ENCODE measurements at places on chromosomes 11 and 22.

- DNase-seq: peak; percentile 13
These were observed 10.1 kb downstream of the COA4 start for GRCh38 chr11:73866586-73866996.

DNA sequence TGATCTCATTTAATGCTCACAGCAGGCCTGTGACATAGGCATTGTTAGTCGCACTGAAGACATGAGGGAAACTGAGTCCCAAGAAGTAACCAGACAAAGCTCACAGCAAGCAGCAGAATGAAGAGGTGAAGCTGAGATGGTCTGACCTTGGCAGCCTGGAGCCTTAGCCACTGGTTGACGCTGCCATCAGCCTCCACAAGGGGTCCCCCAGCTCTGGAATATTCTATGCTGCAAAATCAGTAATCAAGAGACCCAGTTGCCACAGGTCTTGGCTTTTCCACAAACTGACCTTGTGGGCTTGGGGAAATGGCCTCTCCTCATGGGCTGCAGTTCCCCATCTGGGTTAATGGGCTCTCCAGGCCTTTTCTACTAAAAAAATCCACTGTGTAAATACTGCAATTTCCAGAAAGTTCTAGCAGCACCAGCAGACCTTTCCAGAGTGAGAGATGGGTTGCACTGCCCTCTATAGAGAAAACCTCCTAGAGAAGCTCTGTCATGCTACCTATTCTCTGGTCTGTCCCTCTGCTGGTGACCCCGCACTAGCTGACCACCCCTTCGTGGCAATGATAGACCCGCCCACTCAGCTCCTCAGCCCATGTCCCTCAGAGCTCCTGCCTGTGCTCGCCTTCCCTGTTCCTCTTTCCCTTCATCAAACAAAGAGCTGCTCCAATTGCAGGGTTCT lies 22.6 kb upstream of the ISX start:
- no peak for DNase-seq

DNA sequence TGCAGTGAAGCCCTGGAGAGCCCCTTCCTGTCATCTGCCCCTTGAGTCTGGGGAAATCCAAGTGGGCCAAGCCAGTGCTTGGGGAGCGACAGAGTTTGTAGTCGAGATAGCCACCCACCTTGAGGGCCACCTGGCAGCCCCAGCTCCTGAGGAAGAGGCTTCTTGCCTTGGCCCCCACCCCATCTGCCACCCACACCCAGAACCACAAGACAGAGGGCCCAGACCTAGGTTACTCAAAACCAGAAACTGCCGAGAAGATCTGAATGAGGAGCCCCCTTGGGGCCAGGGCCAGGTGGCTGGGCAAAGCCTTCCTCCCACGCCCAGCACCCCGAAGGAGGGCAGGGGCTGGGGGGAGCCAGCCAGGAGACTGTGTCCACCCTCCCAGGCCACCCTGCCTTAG lies 18.8 kb upstream of the PRR5 start:
- no peak for DNase-seq

GRCh38 chr11:5232176-5232575 lies 2.1 kb downstream of the HBD start:
- DNase-seq: no peak

GRCh38 chr11:108122166-108122628 lies 830 bp downstream of the ACAT1 start:
- no peak for DNase-seq

DNA sequence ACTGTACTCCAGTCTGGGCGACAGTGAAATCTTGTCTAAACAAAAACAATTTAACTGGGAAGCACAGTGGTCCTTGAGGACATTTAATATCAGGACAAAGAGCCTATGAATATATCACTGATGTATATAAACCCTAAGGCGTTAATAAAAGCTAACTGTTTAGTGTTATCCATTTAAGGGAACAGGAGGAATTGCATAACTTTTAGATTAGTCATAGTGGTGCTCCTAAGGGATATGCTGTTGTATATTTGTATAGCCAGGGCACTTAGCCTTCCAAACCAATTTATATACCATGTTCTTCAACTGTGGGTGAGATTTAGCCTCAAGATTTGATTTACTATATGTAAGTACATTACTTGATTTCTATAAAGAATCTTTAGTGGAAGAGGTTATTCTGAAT lies 3.0 kb upstream of the CHEK1 start:
- DNase-seq: peak; percentile 67

DNA sequence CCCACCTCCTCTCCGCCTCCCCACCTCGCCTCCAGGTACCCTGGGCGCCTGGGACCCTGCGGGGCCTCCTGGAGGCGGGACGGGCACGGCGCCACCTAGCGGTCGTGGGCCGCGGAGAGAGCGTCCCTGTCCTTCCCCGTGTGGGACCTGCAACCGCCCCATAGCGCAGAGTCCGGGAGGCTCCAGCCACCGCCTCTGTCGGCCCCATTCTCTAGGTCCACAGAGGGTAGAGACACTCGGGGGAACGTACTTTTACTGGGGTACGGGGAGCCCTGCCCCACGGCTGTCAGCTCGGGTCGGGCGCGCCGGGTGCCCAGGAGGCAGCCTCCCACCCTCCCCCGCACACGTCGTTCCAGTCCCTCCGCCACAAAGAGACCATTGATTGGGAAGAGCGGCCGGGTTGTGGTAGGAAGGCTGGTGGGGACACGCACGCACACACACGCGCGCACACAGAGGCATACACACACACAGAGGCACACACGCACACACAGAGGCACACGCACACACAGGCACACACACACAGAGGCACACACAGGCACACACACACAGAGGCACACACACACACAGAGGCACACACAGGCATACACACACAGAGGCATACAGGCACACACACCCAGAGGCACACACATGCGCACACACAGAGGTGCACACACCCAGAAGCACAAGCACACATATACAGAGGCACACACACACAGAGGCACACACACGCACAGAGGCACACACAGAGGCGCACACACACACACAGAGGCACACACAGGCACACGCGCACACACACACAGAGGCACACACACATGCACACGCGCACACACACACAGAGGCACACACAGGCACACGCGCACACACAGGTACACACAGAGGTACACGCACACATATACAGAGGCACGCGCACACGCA lies 12.6 kb upstream of the NECTIN1 start:
- peak; percentile 54 for DNase-seq

- peak; percentile 52 for DNase-seq
These were observed 204.4 kb upstream of the ANO5 start for GRCh38 chr11:21988477-21988876.

Measured in foreskin melanocyte (primary cell).